Stimulated activated CD8-positive, alpha-beta memory T cell treated with anti-CD3 and anti-CD28 coated beads, Interleukin-4, amount 100 ng/mL, for 48 hours (primary cell): ENCODE measurements at places on chromosomes 5 and 9.

- no peak for DNase-seq
These were observed 1.9 kb upstream of the PURA start for GRCh38 chr5:140111859-140112551.

DNA sequence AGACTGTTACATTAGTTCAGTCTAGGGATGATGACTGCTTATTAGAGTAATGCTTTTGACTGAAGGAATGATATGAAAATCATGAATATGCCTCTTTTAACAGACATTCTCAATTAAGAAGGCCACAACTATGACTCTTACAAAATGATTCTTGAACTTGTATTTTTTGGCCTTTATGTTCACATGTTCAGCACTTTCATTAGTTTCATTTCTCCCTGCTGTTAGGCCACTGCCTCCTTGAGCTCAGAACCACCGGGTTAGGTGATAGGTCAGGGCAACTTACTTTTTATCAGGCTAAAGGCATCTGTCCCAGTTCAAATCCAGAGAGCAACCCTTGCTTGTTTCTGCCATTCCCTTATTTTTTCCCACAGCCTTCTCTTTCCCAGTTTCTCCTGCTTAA is 235.2 kb upstream of the ELL2 start:
- no peak for DNase-seq

DNA sequence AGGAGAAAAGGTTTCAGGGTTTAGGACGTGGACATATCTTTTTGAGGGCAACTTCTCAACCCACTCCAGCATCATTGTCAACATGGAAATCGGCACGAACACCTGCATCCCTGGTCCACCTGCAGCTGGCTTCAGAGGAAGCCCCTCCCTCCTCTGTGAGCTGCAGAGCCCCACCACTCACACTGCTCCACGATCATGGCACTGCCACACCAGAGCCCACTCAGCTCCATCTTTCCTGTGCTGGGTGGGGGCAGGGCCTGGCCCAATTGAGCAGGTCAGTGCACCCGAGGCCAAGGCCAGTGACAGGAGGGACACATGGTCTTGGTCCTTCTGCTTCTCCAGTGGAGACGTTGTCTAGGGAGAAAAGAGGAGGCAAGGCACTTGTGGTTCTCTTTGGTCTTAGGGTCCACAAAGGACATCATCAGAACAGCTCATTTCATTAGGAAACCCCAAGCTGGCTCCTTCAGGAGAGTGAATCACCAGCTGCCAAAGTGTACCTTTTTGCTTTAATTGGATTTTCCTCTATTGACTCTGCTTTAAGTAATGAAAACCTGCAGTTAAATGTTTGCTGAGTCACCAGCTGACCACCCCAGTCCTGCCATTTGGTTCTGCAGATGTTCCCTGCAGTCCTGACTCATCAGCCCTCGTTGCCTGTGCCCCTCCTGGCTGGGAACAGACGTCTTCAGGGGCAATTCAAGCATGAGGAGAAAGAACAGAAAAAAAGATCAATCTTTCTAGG is 56.2 kb downstream of the UBE2QL1 start:
- no peak for DNase-seq

DNA sequence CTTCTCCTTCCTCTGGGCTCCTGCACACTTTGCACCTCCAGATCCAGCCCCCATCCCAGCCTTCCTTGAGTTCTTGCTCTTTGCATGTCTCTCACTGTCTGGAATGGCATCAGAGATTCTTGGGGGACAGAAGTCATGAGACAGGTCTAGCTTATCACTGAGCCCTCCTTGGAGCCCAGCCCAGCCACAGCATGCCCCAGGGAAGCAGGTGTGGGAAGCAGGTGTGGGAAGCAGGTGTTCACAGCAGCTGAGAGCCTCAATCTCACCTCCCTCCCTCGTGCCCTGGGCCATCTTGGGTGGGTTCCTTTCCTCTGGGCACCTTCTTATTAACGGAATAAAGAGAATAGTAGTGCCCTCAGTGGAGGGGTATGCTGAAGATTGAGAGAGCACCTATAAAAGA is 27.2 kb downstream of the SLC6A7 start:
- DNase-seq, result no peak

DNA sequence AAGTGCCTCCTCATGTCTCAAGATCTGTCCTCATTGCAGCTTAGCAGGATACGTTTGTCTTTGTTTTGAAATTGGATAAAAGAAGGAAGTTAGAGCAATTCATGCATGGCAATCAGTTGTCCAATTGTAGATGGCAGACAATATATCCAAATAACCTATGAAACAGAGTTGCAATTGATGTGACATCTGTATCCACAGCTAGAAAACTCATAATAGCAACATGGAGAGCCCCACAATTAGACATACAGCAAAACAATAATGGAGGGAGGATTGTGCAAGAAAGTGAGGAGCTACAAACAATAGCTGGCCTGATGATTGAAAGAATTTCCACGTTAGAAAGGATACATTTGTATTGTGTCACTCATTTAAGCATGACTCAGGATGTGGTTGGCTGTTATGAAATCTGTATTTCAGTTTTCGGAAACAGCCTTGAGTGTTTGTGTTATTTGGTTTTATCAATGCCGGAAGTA is 132.0 kb downstream of the FAM174A start:
- DNase-seq, result no peak
